ENCODE measurements at places on chromosomes 3 and 15. TPM values are rescaled to one million over a fixed set of nuclear protein-coding genes. Genes with fewer than 3 reads are reported as not detected.

SAXO2 gene
- total RNA-seq, result not detected

CELSR3 gene
- total RNA-seq, result 20.3 TPM

FMN1 gene
- total RNA-seq, result 1.0 TPM

EEF1AKMT4 gene
- 13.6 TPM for total RNA-seq

COL8A1 gene
- 0.09 TPM for total RNA-seq

TEX55 gene
- total RNA-seq, result not detected

NEK10 gene
- total RNA-seq, result 1.6 TPM

CNTN6 gene
- not detected for total RNA-seq

HYKK gene
- 1.2 TPM for total RNA-seq

ACKR4 gene
- total RNA-seq, result not detected

POLR2H gene
- total RNA-seq, result 156 TPM

DNA sequence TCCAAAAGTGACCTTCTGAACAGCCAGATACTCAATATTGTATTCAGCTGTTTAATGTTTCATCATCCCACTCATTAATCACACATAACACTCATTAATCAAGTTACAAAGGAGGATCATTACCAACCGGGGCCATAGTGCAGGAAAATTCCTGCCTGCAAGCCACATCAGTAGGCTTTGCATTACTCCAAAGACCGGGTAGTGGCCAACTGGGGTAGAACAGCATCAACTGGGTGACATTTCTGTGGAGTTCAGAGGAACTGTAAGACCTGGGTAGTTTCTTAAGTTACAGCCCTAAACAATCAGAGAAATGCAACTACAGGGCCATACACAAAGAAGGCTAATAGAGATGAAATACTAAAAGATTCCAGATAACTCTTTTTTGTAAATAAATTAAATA is 253.1 kb downstream of the WDR72 start:
- ATAC-seq, result no peak

GRCh38 chr15:66600240-66600627 is 34.4 kb upstream of the LCTL start:
- ATAC-seq, result no peak

DNA sequence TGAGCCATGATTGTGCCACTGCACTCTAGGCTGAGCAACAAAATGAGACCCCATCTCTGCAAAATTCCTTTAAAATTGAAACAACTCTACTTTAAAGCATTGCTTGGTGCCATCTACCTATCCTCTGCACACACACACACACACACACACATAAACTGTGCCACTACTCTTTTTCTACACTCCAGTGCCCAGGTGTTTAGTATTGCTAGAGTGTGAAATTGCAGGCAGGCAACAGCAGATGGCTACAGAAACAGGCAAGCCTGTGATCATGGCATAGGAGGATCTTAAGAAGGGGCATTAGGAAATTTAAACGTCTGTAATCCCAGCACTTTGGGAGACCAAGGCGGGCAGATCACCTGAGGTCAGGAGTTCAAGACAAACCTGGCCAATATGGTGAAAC is 39.0 kb downstream of the SIDT1 start:
- no peak for ATAC-seq

DNA sequence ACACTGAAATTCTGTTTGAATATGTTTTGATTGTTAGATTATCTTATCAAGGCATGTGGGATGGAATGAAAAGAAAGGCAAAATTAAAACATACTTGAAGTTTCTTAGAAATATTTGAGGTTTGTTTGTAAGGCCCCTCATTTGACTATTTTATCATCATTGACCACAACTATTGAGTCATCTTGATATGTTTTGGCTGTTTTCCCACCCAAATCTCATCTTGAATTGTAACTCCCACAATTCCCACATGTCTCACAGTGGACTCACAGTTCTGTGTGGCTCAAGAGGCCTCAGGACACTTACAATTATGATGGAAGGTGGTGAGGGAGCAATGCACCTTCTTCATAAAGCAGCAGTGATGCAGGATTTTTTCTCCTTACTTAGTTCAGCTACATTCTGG is 917.1 kb downstream of the PLOD2 start:
- ATAC-seq, result no peak

GRCh38 chr3:124752051-124752450 is 21.8 kb downstream of the UMPS start:
- ATAC-seq, result no peak

GRCh38 chr3:136645915-136646314 is 106.3 kb downstream of the STAG1 start:
- no peak for ATAC-seq

DNA sequence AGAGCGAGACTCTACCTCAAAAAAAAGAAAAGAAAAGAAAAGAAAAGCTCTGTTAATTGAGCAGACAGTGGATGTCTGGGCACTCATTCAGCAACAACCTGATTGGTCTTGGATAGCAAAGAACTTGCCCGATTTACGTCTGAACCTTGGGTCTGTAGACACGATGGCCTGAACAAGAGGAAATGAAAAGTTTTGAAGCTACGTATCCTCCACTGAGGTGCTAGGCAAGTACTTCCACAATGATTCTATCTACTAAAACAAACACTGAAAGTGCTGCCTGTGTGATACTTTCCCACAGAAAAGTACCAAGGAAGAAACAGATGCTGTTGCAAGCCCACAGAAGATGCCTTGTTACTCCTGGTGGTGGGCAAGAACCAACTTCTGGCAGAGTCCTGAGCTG is 21.8 kb upstream of the MUSTN1 start:
- no peak for ATAC-seq

DNA sequence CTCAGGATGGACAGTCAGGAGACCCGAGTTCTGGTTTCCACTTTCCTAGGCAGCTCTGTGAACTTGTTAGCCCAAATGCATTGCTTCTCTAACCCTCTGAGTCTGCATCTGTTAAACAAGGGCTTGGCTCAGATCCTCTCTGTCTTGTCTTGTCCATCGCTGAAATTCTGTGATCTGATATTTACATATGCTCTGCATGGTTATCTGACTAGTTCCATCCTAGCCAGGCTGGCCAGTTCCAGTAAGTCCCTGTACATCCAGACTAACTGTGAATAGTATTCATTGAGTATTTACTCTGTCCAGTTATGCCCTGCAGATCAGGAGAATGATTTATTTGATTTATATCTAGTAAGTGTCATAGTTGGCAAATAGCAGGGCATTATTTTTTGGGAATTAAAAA is 27.0 kb upstream of the SV2B start:
- ATAC-seq, result no peak

- ATAC-seq, result no peak
Observed at GRCh38 chr15:65377976-65378366, at the start of gene IGDCC3. TSS of gene IGDCC3 (minus strand) at chr15:65378002. CDS start at chr15:65377788, 214 bp downstream.

DNA sequence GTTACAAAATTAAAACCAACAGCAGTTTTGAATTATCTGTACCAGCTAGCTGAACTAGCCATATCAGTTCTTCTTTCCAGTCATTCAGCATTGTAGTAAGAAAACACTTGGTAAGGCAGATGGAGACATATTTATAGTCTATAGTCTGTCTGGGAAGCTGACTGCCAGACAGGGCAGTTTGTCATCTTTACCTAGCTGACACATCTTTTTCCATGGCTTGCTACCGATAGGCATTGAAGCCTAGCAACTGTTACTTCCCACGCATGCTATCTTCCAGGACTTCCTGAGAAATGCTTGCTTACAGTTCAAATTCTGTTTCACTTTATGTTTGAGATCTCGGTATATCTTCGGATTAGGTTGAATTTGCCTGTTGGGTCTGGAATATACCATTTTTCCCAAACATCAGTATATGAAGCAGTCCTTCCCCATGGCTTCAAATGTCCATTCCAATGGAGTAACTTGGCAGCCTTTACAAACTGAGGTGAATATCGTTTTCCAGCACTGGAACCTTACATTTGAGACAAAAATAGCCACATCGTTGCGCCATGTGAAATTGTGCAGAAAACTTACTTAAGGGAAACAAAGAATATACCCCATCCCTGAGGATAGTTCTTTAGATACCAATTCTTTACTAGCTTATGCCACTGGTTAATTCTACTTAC is 8.8 kb downstream of the GNL3 start:
- peak; percentile 61 for ATAC-seq

- no peak for ATAC-seq
Observed at GRCh38 chr15:39195961-39196486, 384.9 kb upstream of the THBS1 start.

GRCh38 chr15:39720621-39721611 is 61.7 kb downstream of the FSIP1 start:
- ATAC-seq, result no peak

DNA sequence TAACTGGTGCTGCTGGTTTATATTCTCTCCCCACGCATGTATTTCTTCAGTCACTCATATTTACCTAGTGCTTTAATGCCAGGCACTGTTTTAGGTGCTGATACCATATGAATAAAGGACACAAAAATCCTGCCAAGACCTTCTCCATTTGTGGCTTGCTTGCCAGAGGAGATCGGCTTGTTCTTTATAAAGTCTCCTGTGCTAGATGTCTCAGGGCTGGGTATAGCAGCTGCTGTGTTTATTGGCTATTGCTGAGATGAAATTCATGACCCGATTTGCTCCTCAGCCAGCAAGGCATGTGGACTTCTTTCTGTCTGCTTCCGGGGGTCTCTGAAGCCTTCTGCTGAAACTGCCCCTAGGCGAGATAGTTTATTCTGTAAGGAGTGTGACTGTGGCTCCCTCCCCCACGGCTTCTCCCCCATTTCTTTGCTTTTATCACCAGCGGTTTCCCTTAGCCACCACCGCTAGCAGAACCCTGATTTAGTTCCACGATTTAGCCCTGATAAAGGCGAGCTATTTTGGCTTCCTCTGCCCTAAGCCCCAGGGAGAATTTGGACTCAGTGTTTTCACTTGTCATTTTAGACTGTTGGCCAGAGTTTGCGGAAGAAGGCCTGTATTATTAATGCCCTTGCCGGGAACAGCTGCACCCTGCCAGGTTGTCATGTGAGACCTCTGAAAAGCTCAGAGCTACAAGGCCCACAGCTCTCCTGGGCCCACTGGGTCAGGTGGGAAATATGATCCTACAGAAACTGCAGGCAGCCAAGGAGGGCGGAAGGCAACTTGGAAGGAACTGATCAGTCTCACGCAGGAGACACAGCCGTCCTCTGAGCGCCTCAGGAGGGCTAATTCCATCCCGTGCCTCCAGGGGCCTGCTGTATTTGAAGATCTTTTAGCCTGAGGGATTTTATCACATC is 46.8 kb downstream of the ST6GAL1 start:
- ATAC-seq, result no peak

- ATAC-seq, result no peak
Observed at GRCh38 chr15:35304389-35304788, 219.3 kb upstream of the NANOGP8 start.

GRCh38 chr3:147189016-147189415 is 217.3 kb downstream of the ZIC4 start:
- no peak for ATAC-seq

DNA sequence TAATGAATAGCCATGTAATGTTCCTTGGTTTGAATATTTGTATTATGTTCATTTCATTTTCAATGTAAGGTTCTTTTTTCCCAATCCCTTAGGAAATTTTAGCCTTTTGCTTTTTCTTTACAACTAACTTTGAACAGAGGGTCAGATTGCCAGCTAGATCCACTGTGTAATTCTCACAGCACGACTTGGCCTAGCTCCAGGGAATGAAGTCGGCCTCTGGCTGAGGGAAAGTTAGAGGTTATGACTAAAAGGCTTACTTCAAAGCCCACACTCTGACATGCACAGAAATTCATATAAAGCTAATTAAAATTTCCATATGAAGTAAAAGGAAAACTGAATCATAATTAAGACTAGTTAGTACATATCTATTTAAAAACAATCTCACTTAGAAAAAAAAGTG is 38.7 kb downstream of the ROBO1 start:
- ATAC-seq, result no peak

DNA sequence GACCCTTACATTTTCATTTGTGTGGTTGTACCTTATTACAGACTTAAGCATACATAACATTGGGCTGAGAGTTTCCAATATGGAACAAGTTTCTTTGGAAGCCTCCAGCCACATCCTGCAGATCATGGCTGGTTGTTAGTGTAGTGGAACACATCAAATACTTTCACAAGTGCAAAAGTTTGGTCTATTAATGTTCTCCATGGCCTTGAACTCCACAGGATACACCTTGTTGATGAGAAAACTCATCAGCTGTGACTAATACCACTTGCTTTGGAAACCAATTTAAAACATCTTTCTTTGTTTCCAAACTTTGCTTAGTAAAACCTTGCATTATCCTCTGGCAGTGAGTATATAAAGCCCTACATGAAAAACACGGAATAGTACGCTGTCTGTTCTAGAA is 46.1 kb downstream of the MYZAP start:
- no peak for ATAC-seq

- ATAC-seq, result no peak
Observed at GRCh38 chr3:10716964-10717363, 99.1 kb upstream of the SLC6A11 start.

GRCh38 chr3:167162083-167162482 is 218.0 kb downstream of the ZBBX start:
- no peak for ATAC-seq

DNA sequence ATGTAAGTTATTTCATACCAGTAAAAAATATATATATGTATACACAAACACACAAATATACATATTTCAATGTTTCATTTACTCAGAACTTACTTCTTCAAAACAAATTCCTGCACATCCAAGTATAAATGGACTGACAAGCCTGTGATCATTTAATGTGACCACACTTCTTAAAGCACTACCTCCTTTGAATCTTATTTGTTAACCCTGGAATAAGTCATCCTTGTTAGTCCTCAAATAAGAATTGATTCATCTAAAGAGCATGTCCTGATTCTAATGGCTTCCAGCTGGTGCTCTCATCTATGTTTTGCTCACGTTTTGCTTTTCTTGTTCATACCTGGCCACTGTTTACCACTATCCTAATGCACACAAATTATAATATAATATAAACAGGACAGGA is 103.9 kb upstream of the UBP1 start:
- ATAC-seq, result no peak

DNA sequence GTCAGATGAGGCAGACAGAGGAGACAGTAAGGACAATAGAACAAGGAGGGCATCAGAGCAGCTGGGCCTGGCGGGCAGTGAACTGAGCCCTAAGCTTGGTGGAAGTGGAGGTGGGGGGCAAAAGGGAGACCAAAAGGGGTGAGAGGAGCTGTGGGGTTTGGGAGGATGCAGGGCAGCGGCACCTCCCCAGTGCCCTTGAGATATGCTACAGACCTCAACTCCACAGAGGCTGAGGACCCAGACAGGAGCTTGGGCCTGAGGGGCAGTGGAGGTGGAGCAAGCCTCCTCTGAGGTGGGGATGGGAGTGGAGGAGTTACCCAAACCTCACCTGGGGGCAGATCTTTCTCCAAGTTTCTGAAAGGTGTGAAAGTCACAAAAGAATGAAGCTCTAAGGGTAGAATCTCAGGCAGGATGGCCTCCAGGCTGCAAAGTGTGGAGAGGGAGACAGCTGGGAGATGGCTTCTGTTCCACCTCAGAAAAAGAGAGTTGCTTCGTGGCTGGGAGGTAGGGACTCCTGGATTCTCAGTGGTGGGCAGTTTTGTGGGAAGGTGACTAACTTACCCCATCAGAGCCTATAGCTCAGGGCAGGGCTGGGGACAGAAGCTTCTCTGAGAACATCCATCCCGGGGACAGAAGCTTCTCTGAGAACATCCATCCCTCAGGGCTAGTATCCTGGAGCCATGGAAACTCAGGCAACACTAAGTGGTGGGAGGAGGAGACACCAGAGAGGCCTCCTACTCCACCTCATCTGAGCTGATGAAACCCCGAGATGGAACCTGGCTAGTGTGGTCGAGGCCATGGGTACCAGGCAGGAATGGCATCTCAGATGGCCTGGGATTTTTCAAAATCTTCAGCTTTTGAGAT is 2.3 kb upstream of the CLK3 start:
- ATAC-seq, result no peak

GRCh38 chr15:61364871-61365270 is 135.8 kb upstream of the RORA start:
- no peak for ATAC-seq
